ENCODE measurements at places on chromosomes 4 and X.
A peak's percentile ranks its signal among the peaks of the same experiment; 100 is the strongest.

GRCh38 chrX:154401918-154402621, 3.9 kb downstream of the RPL10 start:
- no peak for DNase-seq

DNA sequence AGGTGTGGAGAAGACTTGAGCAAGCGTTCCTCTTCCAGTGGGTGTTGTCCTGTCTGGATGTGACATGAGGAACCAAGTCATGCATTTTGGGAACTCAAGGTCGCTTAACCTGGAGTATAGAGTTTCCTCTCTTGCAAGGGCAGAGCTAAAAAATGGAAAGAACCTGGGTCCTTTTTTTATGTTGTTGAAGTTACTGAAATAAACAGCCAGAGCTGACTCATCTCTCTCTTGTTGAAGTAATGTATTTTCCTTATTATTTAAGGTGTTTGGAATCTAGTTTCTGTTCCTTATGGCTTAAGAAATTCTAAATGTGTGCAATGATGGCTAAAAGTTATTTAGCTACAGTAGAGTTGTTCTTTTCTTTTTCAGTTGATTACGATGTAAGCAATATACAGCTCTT, 314.5 kb downstream of the CAMK2D start:
- no peak for DNase-seq

- DNase-seq, result peak; percentile 48
These were observed 28.4 kb downstream of the PDHA1 start for GRCh38 chrX:19372170-19372546.

GRCh38 chr4:137980641-137981040, 261.5 kb downstream of the SLC7A11 start:
- no peak for DNase-seq

DNA sequence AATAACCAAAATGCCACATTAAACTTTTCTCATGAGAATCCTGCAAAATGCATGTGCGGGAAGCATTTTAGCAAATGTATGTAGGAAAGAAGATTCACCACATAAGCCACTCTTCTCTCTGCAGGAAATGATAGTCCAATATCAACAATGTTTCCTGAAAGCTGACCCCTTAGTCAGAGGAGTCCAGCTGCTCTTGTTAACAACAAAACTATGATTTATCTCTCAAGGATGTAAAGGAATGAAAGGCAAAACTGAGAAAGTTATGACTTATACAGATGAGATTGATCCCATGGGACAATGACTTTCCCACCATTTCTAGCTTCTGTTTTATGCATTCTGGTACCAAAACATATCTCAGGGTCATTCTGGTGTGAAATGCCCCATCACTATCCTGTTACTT, 125.0 kb upstream of the EDNRA start:
- DNase-seq, result no peak

GRCh38 chr4:188459381-188459780, 320.1 kb downstream of the TRIML1 start:
- no peak for DNase-seq

DNA sequence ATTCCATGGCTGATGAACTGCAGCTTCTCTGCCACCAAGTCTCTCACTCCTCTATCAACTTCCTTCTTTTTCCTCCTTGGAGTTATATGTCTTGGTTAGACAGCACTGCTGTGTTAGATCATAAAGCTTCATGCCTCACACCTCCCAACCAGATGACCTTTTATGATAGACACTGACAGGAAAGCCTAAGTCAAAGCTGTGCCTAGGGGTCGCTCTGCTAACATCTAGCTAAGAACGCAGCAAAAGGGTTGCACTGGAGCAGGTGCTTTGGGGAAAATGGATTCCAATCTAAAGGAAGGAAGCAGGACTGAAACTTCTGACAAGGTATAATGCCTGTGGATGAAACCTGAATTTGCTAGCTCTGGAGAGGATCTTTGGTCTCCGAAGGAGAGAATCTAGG, 509.7 kb downstream of the SMARCA1 start:
- DNase-seq, result no peak

DNA sequence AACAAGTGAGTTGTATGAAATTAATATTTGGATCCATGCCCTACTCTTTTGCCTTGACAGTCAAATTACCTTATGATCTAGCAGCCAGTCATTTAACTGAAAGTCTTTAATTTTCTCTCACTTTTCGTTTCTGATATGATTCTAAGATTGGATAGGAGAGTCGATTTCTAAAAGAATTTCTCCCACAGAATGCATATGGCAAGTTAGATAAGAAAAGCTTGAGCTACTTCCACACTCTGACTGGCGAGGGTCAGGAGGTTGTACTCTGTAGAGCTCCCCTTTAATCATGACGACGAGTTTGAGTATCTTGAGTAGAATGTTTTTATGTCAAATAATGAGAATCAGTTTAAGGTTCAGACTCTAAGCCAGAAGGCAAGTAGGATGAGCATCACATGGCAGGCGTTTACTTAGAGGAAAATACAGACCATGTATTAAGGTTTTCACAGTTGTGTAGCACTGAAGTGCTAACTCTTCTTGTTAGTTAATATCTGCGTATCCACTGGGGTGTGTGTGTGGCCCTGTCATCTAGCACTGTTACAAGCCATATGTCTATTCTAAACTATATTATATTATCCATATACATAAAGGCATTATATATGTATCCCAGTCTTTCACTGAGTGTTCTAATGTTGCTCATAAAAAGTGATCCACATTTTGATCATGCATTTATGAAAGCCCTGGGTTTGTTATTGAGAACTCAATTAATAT, 37.8 kb downstream of the LRP2BP start:
- no peak for DNase-seq

DNA sequence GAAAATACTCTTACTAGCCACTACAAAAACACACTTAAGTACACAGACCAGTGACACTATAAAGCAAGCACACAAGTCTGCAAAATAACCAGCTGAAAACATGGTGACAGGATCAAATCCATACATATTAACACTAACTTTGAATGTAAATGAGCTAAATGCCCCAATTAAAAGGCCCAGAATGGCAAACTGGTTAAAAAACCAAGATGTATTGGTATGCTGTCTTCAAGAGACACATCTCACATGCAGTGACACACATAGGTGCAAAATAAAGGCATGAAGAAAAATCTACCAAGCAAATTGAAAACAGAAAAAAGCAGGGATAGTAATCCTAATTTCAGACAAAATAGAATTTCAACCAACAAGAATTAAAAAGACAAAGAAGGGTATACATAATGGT, 10.9 kb downstream of the PF4 start:
- no peak for DNase-seq

DNA sequence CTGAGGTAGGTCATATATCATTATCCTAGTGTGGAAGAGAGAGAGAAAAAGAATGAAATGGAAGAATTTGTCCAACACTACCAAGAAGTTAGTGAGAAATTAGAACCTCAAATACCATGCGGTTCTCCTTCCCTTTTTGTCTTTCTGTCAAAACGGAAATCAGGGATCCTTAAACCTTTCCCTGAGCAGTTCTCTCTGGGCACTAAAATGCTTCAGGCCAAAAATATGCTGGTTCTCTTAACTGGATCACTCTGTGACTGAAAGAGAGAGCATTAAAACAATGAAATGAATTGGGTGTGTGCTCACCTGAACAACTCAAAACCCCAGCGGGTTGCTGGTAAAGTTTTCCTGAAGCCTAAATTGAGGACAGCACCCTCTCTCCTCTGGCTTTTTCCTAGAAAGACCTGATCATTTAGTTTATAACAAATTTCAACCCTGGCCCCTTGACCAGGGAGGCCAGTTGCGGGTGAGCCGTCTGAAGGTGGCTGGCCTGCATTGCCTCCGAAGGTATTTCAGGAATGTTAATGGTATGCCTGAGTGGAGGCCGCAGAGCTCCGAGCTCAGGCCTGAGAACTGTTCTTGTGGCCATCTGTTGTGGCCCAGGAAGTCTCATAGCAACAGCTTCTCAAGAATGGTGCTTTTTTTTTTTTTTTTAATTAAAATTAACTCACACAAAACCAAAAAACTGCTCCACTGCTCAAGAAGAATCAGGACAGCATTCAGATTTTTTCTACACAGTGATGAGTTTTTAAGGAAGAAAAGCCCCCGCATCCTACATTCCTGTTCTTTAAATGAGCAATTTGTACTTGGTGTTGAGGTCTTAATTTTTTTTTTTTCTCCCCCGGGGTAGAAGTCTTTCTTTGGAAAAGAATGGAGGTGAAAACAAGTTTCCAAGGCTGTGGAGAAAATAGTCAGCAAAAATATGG, 155.1 kb downstream of the SHROOM3 start:
- no peak for DNase-seq

DNA sequence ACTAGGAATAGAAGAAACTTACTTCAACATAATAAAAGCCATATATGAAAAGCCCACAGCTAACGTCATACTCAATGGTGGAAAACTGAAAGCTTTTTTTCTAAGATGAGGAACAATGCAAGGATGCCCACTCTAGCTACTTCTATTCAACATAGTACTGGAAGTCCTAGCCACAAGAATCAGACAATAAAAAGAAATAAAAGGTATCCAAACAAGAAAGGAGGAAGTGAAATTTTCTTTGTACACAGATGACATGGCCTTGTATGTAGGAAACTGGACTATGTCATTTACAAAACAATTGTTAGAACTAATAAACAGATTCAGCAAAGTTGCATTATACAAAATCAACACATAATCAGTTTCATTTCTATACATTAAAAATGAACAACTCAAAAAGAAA, 25.5 kb upstream of the NXT2 start:
- no peak for DNase-seq

DNA sequence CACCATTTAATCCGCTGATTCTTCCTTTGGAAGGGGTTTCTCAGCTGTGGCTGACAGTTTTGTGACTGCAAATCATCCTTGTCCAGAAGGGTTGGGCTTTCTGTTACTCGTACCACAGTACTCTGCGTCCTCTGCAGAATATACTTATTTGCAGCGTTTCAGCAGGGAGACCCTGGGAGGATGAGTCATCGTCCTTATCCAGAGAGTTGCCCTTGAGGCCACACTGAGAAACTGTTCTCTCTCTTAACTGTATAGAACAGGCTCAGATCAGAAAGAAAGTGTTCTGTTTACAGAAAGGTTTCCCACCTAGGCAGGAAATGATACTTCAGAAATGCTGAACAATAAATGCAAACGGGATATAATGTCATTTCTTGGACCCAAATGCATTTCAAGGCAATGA, 47.8 kb upstream of the DDX53 start:
- DNase-seq, result no peak

GRCh38 chrX:10972706-10973105, 138.4 kb upstream of the HCCS start:
- DNase-seq, result no peak

DNA sequence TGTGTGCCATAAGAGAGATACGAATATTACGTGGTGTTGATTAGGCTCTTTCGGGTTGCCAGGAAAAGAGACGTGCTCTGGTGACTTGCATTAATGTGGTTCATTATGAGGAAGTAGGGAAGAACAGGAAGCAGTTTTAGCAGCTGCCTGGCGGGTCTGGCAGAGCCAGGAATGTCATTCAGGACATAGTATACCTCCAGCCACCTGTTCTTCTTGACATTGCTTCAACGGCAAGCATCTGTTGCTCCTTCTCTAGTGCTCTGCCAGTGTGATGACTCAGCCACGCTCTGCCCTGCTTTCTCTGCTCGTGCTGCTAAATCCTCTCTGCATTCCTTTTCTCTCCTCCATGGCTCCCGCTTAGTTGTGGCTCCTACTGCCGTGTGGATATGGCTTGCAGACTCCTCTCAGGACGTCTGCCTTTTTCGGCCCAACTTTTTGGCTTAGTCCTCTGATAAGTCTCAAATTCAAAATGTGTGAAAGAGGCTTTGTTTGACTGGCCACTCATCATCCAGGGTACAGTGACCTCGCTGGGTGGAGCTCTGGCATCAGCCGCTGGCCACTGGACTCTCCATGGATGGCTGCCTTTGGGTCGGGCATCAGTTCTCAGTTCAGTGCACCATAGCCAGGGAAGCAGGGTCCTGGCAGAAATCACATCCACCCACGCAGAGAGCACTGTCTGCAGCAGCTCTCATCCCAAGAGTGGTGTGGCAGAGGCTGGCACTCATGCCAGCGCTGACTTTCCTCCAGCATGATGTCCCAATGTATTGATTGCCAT, 89.3 kb upstream of the KLF3 start:
- DNase-seq, result no peak

DNA sequence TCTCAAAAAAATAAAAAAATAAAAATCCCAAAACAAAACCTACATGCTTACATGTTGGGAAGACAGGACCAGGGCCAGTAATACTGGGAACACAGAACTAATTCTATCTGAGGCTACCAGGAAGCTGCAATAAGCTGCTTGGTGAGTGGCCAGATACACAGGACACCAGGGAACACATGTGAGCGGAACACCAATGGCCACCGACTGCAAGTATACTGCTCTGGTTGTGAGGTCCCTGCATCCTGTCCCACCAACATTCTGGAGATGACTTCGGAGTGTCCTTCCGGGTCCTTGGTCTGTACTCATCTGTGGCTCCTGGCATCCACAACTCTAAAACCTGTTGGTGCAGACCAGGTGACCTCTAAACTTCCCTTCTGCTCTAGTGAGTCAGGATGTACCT, 2.7 kb downstream of the TNIP2 start:
- no peak for DNase-seq

GRCh38 chr4:30717208-30718020, 2.8 kb upstream of the PCDH7 start:
- DNase-seq, result no peak

DNA sequence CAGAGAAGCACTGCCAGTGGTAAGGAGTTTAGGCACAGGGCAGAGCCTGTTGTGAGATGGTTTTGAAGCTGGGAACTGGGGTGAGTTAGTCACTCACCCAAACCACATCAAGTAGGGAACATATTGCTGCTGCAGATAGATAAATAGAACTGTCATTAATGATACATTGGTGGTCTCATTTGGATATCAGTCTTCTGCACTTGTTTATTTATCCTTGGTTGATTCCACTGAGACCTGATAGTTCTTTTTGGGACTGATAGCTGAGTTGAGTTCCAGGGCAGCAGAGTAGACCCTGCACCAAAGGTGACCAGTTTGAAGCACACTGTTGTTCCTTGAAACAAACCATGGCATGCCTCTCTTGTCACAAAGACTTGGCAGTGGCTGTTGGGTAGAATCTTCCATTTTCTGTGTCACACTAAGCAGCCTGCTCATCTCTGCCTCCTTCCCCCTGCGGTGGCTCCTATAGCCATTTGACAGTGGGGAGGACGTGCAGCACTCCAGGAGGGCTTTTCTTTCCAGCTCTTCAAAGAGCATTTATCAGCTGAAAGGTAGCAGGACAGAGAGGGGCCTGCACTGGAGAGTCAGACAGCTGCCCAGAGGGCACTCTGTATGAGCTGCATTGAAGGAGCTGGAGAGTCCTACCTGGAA, 59.7 kb upstream of the TMEM164 start:
- DNase-seq, result no peak

DNA sequence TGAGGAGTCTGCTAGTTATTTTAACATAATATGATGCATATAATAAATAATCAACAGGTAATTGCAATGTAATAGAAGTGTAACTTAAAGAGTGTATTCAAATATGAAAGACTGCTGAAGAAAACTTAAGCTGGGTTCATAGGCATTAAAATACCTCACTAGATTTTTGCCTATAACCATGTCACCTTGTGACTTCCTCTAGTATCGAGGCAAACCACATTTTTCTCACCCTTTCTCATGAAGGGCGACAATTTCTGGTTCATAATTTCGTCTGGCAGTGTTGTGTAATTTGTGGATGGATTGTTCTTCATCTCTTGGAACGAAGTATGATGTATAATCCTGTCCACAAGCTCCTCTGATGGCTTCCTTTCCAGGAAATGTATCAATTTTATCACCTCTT, 16.0 kb downstream of the SULT1E1 start:
- no peak for DNase-seq

- no peak for DNase-seq
These were observed 4.5 kb downstream of the CBR4 start for GRCh38 chr4:169005453-169006099.
